Right forelimb (tissue), 1 donor: ENCODE measurements at places on chromosomes 2 and 18.

DNA sequence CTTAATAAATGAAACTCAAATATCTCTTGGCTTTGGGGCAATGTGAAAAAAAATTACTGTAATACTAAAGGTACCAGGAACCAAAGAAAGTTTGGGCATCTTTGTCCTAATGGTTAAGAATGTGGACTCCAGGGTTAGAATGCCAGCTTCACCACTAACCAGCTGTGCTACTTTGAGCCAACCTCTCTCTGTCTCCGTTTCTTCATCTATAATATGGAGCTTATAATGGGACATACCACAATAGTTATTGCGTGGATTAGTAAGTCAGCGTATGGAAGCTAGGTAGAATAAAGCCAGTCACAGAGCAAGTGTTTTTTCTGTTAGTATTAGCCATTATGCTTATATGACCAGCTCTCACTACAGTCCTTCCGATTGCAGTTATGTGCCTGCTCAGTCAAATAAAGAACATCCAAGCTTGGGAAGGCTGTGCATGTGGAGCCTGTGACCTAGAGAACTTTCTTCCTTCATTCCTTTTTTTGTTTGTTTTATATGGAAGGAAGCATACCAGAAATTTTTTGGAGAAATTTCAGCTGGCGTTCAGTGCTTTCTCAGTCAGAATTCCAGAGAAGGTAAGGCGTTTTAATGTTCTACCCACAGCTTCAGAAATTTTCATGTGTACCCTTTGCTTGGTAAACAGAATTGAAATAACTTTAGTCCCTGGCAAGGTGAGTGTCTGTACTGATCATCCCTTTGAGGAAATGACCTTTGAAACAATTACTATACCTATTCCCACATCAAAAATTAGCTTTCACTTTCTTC is 114.0 kb upstream of the RND3 start:
- DNase-seq, result no peak

DNA sequence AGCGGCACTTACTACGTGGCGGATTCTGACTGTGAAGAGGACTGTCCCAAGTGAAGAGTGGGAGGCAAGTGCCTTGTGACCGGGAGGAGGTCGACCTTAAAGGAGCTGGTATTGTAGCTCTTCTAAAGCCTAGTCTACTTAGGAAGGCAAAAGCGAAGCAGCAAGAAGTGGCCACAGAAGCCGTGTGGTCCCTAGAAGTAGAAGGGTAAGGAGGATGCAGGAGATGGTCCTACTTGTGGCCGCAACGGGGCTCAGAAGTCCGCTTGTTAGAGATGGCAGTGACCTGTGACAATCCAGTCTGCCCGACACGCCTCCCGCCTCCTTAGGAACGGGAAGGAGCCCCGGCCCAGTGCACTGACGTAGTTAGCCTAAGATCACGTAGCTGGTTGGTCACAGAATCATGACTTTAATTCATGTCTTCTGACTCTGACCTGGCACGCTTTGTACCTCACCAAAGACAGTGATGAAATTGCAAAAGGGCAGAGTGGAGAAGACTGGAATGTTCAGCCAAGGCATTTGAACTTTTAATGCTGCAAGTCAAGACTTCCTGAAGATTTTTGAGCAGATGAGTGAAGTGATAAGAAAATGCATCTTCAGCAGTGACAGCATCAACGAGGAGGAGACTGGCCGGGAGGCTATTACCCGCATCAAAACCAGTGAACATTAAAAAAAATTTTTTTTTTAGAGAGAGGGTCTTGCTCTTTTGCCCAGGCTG is 749 bp upstream of the EIF2AK3 start:
- DNase-seq, result no peak

GRCh38 chr2:171855401-171855800 is 38.6 kb downstream of the SLC25A12 start:
- DNase-seq, result no peak

GRCh38 chr18:37033419-37033818 is 204.5 kb downstream of the KIAA1328 start:
- DNase-seq, result no peak

GRCh38 chr18:12030670-12031069 is 49.4 kb downstream of the IMPA2 start:
- no peak for DNase-seq

GRCh38 chr2:224085246-224085645 is 46.2 kb upstream of the SERPINE2 start:
- DNase-seq, result no peak

GRCh38 chr2:102141970-102142828 is at the start of gene IL1R1:
TSS of gene IL1R1 (plus strand) at chr2:102142746. CDS start at chr2:102157725, 14,979 bp downstream.
- peak; percentile 88 for DNase-seq

DNA sequence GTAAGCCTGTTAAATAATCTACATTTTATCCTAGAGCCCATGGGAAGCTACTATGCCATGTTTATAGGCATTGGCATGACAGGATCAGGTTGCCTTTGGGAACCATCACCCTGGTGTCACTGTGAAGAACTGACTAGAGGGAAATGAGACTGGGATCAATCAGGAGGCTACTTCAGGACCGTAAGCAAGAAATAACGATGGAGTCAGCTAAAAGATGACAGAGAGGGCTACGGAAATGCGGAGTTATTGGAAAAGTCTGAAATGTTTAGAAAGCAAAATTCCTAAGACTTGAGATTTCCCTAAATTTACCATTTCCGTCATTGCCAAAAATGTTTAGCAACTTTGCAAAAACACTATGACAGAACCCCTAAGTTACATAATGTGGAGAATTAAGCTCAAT is 50.2 kb downstream of the TTC21B start:
- no peak for DNase-seq

GRCh38 chr2:47054036-47054555 is 101.0 kb downstream of the STPG4 start:
- DNase-seq, result no peak

GRCh38 chr2:201070948-201071478 is 458 bp downstream of the HYCC2 start:
- no peak for DNase-seq

DNA sequence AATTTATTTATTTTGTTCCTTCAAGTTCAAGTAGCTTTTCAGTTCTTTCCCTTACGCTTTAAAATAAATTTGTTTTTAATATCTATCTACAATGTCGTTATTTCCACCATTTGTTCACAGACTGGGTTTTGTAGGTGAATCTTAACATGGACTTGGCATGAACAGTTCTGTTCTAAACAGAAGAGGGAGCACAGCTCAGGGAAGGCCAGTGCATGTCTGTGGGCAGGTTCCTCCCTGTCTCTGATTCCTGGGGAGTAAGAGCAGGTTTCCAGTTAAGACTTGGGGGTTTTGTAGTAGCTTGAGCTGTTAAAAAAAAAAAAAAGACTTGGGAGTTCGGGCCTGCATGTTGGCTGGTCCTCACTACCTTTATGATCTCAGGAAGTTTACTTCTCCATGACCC is 11.1 kb downstream of the TTL start:
- no peak for DNase-seq

GRCh38 chr2:229350883-229351282 is 79.8 kb upstream of the PID1 start:
- no peak for DNase-seq

GRCh38 chr2:55965276-55965675 is 41.7 kb upstream of the EFEMP1 start:
- no peak for DNase-seq

DNA sequence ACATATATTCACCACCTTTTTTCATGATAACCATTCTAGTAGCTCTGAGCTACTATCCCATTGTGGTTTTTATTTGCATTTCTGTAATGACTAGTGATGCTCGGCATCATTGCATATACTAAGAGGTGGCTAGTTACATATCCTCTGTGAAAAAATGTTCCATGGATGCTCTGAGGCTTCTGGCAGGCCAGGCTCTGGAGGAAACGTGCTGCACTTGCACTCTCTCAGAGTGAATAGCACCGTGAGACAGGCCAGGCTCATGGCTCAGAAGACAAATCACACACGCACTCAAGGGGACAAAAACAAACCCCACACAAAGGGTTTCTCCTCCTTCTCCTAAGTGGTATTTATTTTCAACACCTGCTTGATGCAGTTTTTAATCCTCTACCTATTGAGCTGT is 1085.3 kb upstream of the CNTNAP5 start:
- no peak for DNase-seq

DNA sequence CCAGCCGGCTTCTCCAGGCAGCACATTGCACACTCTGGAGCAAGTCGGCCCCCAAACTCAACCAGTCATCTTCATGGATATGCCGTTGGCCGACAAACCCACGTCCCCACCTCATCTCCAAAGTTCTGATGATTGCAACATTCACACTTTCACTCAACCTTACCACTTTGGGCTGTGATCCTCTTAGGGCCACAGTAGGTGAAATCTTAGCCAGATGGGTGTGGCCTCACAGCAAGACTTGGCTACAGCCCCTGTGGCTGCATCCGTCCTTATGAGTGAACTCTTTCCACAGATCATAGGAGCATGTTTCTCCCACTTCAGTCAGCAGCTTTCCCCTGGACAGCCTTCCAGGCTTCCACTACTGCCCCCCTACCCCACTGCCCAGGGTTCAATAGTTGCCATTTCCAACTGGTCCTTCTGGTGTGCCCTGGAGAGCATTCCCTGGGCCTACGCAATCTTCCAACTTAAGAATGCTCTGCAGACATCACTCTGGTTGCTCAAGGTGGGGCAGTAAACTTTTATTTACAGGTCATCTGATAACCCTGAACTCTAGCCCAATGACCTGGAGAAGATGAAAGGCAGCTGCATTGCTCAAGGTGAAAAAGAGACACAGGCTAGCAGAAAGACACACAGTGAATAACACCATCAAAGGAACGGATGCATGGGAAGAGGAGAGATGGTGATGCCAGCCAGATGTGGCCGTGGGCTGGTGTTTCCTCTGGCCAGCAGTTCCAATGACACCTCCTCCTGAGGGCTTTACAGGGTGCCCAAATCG is 34.5 kb downstream of the ARL4C start:
- no peak for DNase-seq

GRCh38 chr18:3368193-3368592 is 81.8 kb upstream of the TGIF1 start:
- DNase-seq, result no peak

- no peak for DNase-seq
These were observed 158.2 kb downstream of the TDRD15 start for GRCh38 chr2:21281791-21282514.

GRCh38 chr2:148495586-148495985 is 149.0 kb upstream of the EPC2 start:
- no peak for DNase-seq

DNA sequence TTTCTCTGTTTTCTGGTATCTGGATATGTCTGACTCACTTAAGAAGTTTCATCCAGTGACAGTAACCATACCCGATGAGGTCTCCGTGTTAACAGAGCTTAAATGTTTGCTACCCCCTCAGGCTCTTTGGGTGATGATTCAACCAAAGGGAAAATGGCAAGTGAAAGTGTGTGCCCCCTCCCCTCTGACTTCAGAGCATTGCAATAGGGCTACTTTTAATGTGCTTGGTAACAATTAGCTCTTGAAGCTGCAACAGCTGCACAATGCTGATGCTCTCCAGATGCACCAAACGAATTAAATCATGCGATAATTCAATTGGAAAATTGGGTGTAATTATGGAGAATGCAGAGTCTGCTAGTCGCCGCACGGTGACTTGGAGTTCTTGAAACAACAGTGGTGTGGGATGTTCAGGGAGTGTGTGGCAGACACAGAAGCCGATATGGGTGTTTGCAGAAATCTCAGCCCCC is 270.7 kb downstream of the ALK start:
- no peak for DNase-seq

- no peak for DNase-seq
These were observed 163.6 kb upstream of the ZNF516 start for GRCh38 chr18:76658627-76659026.

GRCh38 chr2:29455200-29455860 is 340.1 kb downstream of the CLIP4 start:
- DNase-seq, result no peak

DNA sequence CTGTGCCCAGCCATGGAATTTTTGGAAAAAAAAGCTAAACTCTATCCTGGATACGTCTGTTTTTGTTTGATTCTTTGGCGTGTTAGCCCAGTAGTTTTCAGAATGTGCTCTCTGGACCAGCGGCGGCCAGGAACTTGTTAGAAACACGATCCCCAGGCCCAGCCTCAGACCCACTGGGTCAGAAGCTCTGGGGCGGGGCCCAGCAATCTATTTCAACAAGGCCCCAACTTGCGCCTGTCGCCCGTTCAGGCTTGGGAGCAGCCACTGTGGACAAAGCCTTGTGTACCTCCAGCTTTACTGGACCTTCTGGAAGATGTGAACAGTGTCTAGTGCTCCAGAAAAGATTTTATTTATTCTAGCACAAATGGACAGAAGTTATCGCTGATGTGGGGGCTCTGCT is 14.3 kb downstream of the CABLES1 start:
- no peak for DNase-seq

DNA sequence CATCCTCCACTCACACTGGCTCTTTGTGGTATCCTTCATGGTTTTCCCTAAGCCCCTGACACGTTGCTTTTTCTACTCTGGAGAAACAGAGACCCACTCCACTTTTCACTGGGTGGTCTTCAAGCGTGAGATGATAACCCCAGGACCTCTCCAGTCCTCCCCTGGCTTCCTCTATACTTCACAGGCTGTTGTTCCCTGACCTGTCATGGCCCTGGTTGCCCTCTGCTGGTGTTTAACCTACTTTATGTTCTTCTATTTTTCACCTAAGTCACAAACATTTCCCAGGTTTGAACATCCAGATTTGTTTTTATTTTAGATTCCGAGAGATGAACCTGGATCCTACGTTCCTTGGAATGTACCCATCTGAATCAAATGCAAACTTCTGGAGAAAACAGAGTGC is 84.5 kb downstream of the AOX1 start:
- no peak for DNase-seq

- DNase-seq, result no peak
These were observed 16.5 kb downstream of the AFTPH start for GRCh38 chr2:64540615-64541014.

GRCh38 chr18:7020995-7021777 is 96.4 kb downstream of the LAMA1 start:
- DNase-seq, result no peak

DNA sequence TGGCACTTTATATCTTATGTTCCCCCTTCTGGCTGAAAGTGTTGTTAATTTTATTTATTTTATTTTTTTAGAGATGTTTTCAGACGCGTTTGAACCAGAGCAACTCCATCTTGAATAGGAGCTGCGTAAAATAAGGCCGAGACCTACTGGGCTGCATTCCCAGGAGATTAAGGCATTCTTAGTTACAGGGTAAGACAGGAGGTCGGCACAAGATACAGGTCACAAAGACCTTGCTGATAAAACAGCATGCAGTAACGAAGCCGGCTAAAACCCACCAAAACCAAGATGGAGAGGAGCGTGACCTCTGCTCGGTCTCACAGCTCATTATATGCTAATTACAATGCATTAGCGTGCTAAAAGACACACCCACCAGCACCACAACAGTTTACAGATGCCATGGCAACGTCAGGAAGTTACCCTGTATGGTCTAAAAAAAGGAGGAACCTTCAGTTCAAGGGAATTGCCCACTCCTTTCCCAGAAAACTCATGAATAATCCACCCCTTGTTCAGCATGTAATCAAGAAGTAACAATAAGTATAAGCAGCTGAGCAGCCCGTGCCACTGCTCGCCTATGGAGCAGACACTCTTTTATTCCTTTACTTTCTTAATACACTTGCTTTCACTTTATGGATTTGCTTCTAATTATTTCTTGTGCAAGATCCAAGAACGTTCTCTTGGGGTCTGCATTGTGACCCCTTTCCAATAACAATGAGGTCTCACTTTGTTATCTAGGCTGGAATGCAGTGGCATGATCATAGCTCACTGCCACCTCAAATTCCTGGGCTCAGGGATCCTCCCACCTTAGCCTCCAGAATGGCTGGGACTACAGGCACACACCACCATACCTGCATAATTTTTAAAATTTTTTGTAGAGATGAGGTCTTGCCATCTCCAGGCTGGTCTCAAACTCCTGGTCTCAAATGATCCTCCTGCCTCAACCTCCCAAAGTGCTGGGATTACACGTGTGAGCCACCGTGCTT is 55.9 kb downstream of the CACNB4 start:
- DNase-seq, result no peak
